ENCODE measurements at places on chromosomes 1 and 21.

GRCh38 chr21:41666641-41667081 lies 100.2 kb downstream of the RIPK4 start:
- DNase-seq, result no peak

- DNase-seq, result no peak
These were observed 18.8 kb upstream of the LHX4 start for GRCh38 chr1:180211156-180211859.

GRCh38 chr1:213438339-213438738 lies 387.3 kb downstream of the RPS6KC1 start:
- DNase-seq, result no peak

- DNase-seq, result no peak
These were observed 30.5 kb downstream of the AADACL4 start for GRCh38 chr1:12674358-12674757.

DNA sequence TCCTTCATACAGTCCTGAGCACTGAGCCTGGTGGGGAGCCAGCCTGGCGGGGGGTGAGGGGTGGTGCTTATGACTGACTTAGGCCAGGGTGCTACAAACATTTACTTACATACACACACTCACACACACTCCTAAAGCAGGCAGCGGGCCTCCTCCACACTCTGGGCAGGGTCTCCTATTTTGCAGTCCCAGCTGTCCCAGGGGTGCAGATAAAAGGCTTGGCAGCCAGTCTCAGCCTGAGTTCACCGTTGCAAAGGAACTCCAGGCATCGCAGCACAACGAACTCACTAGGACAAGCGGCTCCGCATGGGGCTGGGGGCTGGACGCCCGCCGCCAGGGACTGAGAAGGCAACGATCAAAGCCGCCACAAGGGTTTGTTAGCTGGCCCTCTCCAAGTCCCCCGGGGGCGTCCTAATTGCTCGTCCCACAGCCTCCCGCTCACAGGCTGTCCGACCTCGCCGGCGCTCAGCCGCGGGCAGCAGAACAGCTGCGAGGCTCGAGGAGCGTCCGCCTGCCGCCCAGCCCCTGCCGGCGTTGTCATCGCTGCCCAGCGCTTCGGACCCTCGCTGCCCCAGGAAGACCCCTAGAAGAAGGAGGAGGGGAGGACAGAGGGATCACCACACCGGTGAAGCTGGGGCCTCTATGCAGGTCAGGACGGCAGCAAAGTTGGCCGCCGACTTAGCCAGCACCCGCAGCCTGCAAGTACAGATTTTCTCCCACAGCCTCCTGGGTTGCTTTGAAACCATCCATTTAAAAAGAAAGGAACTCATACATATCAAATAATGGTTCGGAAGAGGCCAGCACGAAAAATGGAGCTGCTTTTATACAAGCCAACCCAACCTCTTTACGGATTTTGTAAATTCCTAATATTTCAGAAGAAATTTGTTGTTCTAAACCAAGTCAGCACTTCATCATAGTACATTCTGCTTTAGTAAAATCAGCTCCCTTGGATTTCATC lies 6.2 kb downstream of the BARHL2 start:
- no peak for DNase-seq

- DNase-seq, result no peak
These were observed 14.1 kb upstream of the KCNA2 start for GRCh38 chr1:110620250-110620615.

DNA sequence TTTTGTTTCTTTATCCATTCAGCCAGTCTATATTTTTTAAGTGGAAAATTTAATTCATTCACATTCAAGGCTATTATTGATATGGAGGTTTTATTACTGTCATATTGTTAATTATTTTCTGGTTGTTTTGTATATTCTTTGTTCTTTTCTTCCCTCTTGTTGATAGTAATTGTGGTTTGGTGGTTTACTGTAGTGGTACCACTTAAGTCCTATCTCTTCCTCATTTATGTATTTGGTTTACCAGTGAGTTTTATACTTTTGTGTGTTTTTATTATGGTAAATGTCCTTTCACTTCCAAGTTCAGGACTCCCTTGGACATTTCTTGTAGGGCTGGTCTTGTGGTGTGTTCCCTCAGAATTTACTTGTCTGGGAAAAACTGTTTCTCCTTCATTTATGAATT lies 28.1 kb upstream of the PM20D1 start:
- no peak for DNase-seq

GRCh38 chr1:110070282-110070669 lies 196 bp downstream of the ALX3 start:
- no peak for DNase-seq

DNA sequence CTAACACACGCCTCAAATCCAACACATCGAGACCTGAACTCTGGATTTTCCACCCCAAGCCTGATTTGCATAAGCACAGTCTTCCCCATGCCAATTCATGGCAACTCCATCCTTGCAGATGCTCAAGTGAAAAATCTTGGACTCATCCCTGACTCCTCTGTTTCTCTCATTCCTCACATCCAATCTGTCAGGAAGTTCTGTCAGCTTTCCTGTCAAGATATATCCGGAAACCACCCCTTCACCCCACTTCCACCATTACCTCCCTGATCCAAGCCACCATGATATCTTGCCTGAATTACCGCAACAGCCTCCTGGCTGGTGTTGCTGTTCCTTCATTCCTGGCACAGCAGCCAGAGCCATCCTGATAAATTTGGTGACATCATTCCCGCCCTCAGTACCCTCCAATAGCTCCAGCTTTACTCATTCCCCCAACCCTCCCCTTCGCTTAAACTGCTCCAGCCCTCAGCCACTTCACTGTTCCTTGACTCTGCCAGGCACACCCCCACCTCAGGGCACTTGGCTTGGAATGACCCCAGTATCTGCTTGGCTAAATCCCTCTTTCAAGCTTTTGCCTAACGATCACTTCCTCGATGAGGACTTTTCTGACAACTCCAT lies 17.4 kb downstream of the TCEA3 start:
- DNase-seq, result no peak

GRCh38 chr1:230127105-230128054 lies 60.3 kb downstream of the GALNT2 start:
- DNase-seq, result no peak

GRCh38 chr1:1081311-1082238 lies 7.5 kb upstream of the RNF223 start:
- no peak for DNase-seq

- DNase-seq, result peak; percentile 46
These were observed 5.8 kb downstream of the IFI16 start for GRCh38 chr1:159015440-159015909.

DNA sequence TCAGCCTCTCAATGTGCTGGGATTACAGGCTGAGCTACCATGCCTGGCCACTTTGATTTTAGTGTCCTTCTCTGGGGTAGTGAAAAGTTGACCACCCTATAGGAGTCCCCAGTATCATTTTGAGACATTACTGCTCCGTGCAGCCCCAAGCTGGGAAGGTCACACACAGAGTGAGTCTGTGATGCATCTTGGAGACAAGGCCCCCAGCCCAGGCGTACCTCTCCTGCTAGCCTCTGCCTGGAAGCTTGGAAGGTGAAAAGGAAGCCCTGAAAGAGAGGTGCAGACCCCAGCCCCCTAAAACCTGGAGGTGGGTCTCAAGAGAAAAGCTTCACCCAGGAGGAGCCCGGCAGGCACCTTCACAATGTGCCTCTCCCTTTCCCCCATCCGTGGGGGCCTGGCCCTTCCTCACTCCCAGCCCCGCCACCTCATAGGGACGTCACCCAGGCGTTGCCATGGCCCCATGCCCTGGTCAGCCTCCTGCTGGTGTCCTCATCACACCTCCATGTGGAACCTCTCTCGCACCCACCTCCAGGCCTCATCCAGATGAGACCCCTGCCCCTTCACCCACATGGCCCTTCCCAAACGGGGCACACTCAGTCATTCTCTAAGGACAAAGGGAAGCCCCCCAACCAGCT lies 5.6 kb upstream of the ARF1 start:
- no peak for DNase-seq

- no peak for DNase-seq
These were observed 6.9 kb upstream of the FMN2 start for GRCh38 chr1:240084749-240085148.

DNA sequence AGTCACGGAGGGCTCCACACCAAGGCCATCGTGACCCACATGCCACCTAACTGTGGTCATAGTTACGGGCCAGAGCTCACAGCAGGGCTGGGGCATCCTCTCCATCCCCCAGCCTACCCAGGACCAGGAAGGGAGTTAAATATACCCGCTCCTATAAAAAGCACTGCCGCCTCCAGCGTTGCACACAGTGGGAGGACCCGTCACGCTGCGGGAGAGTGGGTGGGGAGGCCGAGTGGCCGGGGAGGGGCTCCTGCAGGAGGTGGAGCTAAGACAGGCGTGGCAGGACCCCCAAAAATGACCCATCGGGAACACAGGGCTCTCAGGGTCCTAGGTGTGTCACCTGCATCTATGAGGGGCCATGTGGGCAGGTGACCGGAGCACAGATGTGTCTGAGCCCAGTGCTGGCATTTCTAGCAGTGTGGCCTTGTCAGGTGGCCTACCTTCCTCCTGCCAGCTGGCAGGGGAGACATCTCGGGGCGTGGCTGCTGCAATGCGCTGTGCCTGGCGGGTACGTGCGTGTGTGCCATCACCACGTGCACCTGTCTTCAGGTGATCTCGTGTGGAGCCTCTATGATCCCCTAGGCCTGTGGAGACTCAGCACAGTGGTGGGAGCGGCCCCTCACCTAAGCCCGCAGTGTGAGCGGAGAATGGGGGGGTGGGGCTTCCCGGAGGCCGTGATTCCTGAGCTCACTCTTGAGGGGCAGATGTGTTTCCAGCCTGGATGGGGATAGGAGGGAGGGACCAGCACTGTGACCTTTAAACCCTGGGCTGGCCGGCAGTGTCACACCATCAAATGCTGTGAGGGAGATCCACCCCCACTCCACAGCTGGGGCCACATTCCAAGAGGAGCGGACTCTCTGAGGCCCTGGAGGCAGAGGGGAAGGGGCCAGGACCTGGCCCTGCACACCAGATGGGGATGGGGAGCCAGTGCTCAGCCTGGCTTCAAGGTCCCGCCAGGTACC lies 17.7 kb downstream of the AGRN start:
- DNase-seq, result no peak

- DNase-seq, result no peak
These were observed 27.6 kb upstream of the CNN3 start for GRCh38 chr1:94954263-94955220.

DNA sequence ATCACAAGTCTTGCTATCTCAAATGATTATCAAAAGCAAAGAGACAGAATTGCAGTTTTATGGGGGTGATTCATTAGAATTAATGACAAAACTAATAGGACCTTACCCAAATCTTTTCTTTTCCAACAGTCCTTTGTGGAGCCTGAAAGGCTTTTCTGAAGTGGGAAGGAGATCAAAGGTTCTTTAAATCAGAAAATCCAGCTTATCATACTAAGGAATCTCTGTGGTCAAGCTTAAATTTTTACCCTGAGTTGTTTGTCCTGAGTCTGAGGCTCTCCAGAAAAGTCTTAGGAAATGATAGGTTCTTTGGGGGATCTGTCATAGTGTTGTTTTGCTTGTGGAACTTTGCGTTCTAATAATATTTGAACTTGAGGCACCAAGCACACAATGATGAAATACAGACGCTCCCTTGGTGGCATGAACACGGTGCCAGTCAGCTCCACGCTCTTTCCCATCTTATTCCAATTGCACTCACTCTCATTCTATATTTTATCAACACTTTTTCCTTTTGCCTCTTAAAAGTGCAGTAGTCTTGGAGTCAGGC lies 38.0 kb upstream of the COL24A1 start:
- DNase-seq, result no peak

DNA sequence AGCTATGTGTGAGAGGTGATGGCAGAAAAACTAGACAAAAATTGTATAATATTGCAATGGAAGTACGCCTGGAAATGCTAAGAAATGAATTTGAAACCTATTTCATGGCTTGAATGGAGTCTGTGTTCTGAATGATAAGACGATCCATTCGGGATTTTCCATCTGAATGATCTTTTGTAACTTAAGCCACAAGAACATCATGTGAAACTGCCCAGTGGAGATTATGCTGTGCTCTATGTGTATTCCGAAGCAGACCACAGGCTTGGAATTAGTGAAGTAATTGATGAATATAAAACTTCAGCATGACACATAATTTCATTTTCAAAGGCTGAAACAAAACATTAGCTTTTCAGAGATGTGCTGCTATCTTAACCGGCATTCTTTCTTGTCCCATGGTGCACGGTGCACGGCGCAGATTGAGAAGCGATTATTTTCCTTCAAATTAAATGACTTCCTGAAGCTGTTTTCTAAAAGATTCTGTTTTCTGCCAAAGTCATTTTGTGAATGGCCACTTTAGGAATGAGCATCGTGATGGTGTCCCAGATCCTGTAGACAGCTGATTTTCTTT lies 652.9 kb downstream of the PLA2G4A start:
- DNase-seq, result no peak

- peak; percentile 35 for DNase-seq
These were observed 38.2 kb downstream of the H3-3A start for GRCh38 chr1:226100436-226101391.

- DNase-seq, result no peak
These were observed 228.9 kb downstream of the KIF26B start for GRCh38 chr1:245383396-245384330.

- DNase-seq, result no peak
These were observed 2.9 kb downstream of the MROH9 start for GRCh38 chr1:170938281-170938680.

DNA sequence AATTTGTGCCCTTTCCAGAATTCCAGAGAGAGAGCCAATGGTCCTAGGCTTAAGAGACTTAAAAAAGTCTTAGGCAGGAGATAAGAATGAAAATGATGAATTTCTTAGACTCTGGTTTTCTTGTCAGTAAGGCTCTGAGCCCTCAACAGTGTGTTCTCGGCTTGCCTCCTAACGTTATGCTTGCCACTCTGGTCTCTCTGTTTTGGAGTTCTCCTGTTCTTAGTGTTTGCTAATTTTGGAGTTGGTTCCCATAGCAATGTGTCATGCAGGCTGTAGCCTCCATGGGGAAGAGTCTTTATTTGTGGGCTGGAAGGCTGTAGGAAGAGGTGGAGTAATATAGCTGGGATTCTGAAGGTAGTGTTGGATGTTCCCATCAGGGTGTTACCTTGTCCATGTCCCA lies 19.9 kb downstream of the TBX19 start:
- no peak for DNase-seq

DNA sequence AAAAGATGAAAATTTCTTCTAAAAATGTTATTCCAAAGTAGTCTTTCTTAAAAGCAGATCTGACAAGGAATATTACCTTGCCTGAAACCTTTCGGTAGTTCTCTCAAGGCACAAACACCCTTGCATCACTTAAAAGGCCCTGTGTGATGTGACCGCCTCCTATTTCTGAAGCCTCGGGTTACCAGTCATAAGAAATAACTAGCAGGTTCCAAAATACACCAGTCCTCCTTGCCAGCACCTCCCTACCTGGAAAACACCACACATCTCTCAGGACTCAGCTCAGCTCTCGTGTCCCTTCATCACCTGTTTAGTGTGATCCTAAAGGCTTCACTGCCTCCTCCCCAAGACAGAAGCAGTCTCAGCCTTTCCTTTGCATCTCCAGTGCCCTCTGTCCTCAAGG lies 35.7 kb downstream of the SERBP1 start:
- DNase-seq, result no peak
